SK-N-MC (cell line): ENCODE measurements at places on chromosomes 2 and 18.

GRCh38 chr2:28291811-28292440, 100.7 kb upstream of the FOSL2 start:
- no peak for DNase-seq

GRCh38 chr2:173571021-173571821, 216.5 kb downstream of the CDCA7 start:
- DNase-seq = no peak

DNA sequence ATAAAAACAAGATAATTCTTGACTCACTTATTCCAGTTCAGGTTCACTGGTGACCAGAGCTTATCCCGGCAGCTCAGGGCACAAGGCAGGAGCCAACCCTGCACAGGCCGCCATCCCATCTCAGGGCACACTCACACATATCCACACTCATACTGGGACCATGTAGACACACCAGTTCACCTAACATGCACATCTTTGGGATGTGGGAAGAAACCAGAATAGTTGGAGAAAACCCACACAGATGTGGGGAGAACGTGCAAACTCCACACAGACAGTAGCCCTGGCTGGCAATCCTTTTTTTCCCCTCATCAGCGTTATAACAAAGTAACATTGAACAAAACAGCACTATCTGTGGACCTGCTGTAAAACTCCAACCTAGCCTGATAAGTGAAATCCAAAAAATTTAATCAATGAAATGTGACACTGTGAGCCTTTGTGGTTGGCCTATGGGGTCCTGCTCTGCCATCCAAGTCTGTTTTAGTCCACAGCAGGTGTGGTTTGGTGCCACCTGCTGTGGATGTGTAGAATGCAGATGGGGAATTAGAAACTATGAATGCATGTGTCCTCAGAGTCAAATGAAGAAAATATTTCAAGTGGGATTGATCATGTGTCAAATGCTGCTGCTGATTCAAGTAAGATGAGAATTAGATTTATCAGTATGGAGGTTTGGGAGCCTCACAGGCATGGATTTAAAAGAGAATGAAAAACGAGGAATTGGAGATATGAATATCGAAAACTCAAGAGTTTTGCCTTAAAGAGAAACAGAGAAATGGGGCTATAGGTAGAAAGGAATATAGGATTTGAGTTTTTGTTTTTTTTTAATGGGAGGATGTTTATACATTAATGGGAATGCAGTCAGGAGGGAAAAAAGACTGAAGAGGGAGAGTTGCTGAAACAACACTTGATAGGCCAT, 47.0 kb downstream of the UGP2 start:
- DNase-seq = peak; percentile 5

GRCh38 chr2:209629597-209629996, 142.0 kb upstream of the UNC80 start:
- no peak for DNase-seq

GRCh38 chr18:54112356-54112755, 112.1 kb downstream of the MBD2 start:
- no peak for DNase-seq

GRCh38 chr2:144546933-144547332, 27.0 kb upstream of the ZEB2 start:
- DNase-seq = no peak

DNA sequence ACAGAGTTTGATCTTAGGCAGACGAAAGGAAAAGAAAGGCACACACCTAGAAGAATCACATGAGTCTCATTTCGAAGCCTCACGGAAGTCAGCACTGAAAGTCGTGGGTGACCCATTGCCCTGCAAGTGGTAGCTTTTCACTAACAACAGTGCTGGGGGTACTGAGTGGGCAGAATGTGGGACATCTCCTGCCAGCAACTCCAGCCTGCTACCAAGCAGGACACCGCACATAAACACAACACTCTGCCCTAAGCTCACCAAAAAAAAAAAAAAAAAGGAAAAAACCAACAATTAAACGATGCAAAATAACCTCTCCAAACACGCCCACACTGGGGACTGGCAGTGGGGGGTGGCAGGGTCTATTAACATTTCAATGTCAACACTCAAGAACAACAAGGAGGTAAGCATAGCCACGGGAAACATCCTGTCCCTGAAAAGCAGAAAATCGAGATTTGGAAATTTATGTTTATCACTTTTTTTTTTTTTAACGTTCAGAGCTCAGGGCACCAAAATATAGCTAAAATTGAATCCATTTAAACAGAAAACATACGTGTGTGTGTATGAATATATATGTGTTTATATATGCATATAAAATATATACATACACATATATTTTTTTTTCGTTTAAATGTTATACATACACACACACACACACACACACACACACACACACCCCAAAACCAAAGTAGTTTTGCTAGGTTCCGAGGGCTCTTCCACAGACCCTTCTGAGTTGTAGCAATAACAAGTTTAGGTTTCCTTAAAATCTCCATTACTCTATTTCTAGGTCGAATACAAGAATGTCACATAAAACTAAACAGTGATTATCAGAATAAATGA, 2.2 kb downstream of the INO80D start:
- no peak for DNase-seq

DNA sequence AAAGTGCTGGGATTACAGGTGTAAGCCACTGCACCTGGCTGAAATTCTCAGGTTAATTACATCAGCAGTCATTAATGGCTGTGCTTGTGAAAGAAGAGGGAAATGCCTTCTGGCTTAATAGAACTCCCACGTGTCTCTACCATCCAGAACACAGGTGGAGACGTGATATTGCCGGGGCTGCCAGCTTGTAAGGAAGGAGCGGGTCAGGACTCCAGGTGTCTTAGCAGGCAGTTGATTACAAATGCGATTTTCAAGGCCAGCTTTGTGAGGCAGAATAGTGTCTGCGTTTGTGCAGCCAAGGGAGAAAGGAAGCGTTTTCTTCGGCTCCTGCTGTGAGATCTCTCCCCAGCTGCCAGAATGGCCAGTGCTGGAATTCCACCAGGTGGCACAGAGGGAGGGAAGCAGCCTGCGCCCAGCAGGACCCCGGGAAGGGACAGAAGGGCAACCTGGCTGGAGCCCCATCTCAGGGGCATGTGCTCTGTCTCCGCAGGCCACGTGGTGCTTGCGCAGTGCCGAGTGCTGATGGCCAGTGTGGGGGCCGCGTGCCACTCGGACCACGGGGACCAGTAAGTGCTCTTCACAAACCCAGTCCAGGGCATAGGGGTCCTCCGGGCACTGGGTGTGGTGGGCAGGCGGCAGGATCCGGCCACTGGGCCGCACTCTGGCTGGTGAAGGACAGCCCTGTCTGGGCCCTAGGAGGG, 3.7 kb upstream of the ESPNL start:
- no peak for DNase-seq

DNA sequence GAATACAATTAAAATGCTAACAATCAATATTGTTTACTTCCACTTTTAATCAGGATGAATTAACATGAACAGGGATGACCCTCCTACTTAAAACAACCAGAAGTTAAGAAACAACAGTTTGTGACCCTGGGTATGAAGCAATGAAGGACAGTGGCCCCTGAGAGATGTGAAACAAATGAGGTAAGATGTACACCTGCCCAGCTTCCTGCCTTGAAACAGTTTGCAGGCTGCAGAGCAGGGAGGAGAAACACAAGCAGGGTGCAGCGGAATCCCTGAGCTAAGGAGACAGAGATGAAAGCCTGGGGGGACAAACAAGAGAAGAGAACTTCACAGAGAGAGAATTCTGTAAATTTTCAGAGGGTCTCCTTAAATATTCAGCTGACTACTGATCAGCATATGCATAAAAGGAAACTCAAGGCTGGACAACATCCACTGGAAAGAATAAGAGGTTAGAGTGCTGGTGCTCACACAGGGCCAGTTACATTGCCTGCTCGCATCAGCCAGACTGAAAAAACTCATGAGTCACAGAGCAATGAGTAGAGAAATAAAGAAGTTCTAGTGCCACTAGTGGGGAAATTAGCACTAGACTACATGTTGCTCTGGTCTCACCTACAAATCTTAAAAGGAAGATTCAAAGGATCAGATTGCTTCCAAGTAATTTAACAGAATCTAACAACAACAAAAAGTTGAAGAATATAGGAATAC, 106.4 kb downstream of the PID1 start:
- no peak for DNase-seq

- DNase-seq = no peak
Measured at GRCh38 chr2:166229678-166230023, 101.8 kb upstream of the SCN1A start.

DNA sequence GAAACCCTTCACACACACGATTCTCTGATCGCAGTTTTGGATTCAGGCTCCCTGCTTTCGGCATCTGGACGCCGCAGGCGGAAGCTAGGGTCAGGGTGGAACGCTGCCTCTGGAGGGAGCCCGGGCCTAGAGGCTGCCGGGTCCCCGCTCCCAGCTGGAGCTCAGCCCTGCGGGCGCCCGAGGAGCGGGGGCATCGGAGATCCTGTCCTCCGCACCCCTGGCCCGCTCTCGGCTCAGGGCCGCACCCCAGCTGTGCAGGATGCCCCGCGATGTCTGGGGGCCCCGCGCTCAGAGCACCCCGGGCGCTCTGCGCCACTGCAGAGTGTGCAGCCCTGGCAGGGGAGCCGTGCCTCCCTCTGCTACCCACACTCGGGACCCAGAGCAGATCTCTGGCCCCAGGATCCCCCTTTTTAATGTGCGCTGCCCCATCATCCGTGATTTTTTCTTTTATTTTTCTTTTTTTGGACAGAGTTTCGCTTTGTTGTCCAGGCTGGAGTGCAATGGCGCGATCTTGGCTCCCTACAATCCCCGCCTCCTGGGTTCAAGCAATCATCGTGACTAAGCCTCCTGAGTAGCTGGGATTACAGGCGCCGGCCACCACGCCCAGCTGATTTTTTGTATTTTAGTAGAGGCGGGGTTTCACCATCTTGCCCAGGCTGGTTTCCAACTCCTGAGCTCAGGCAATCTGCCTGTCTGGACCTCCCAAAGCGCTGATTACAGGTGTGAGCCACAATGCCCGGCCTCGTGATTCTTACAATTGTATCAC, 54.8 kb upstream of the TUBA3E start:
- DNase-seq = no peak
